Progenitor cell of endocrine pancreas (in vitro differentiated cells): ENCODE measurements at places on chromosomes 1 and 21. TPM values are rescaled to one million over a fixed set of nuclear protein-coding genes. Genes with fewer than 3 reads are reported as not detected.

The OR2T8 gene
- total RNA-seq = not detected in 2 replicates

- no peaks in the 10 kb centered on the region for H3K36me3 ChIP-seq
- H3K27ac ChIP-seq = no peak overlapping the region
- H3K4me3 ChIP-seq = no peak overlapping the region
- DNase-seq = no peak
- H3K27me3 ChIP-seq = no peaks in the 10 kb centered on the region
These were observed 148.2 kb upstream of the COL6A1 start for GRCh38 chr21:45833414-45833813.

GRCh38 chr21:43645136-43645891 is 14.0 kb downstream of the HSF2BP start:
- no peak overlapping the region for H3K27ac ChIP-seq
- H3K4me1 ChIP-seq = peaks cover 7% of the 10 kb centered on the region
- H3K36me3 ChIP-seq = no peaks in the 10 kb centered on the region

DNA sequence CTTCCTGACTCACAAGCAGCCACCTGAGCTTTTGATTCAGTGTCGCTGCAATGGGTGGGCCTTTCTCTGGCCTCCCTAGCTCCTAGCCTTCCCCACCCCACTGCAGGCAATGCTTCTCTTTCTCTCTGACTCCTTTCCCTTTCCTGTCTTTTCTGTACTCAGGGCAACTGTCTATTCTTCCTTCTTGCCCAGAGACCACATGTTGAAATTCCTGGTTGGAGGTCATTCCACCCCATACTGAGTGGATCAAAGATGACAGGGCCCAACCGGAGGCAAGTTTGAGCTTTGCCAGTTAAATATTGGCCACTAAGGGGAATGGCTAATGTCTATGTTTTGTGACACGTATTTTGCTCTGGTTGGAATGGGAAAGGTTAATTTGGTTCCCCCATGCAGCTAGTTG is 65.2 kb upstream of the ARID1A start:
- no peak for DNase-seq
- no peaks in the 10 kb centered on the region for H3K36me3 ChIP-seq
- H3K4me3 ChIP-seq = no peak overlapping the region
- H3K27me3 ChIP-seq = no peaks in the 10 kb centered on the region
- no peaks in the 10 kb centered on the region for H3K4me1 ChIP-seq
- H3K27ac ChIP-seq = no peak overlapping the region

GRCh38 chr1:232017057-232017456 is 390.5 kb downstream of the DISC1 start:
- H3K4me3 ChIP-seq = no peak overlapping the region
- peaks cover 19% of the 10 kb centered on the region for H3K27me3 ChIP-seq
- H3K27ac ChIP-seq = no peak overlapping the region
- no peaks in the 10 kb centered on the region for H3K36me3 ChIP-seq

DNA sequence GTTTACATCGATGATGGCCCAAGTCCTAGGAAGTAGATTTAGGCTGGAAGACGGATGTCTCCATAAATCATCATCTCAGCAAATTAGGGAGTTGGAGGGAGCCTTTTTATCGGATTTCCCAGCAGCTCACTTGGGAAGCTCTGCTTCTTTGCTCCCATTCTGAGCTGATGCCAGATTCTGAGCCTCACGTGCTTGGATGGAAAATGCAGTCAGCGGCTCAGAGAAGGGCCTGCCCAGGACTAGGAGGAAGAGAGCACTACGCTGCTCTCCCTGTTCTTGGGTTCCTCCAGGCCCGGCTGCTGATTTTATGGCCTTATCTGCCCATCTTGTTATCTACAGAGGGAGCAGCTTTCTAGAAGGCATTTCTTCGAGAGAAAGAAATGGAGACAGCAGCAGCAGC is 42.0 kb downstream of the UBIAD1 start:
- peaks cover under 1% of the 10 kb centered on the region for H3K4me1 ChIP-seq
- DNase-seq = no peak
- H3K4me3 ChIP-seq = no peak overlapping the region
